ENCODE measurements at places on chromosomes 2 and 18.

GRCh38 chr2:20012032-20012281 is 511 bp downstream of the MATN3 start:
- no peak for DNase-seq

DNA sequence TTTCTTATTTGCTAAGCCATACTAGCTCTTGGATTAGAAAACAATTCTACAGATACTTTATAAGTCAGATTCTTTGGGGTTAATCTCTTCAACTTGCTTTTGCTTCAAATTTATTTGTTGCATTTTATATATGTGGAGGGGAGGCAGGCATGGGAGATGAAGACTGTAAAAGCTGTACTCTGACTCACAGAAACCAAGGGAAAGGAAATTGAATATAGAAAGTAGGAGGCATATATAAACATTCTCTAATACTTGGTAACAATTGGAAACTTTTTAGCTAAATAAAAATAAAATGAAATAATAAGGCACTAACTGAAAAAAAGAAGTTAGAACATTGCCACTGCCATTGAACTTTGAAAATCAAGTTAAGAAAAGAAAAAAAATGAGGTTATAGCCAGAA is 21.3 kb downstream of the PLA2R1 start:
- no peak for DNase-seq

GRCh38 chr2:71811157-71811556 is 336.5 kb downstream of the CYP26B1 start:
- DNase-seq, result no peak

GRCh38 chr2:12539776-12540562 is 176.8 kb upstream of the TRIB2 start:
- DNase-seq, result no peak

DNA sequence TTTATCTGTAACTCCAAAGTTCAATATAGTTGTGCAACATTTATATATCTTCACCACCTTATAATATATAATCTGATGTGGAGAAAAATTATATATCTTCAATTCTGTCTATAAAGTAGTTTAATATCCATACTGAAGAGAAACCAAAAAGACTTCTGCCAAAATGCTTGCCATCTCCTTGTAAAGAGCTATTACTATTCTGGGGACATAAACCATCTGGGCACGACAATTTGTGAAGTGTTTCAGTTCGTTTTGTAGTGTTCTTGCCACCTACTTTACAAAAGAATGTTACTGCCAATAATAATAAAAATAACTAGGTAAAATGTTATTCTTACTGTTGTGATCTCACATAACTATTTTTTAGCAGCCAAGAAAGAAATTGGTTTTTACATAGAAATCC is 45.1 kb downstream of the SCN1A start:
- no peak for DNase-seq

DNA sequence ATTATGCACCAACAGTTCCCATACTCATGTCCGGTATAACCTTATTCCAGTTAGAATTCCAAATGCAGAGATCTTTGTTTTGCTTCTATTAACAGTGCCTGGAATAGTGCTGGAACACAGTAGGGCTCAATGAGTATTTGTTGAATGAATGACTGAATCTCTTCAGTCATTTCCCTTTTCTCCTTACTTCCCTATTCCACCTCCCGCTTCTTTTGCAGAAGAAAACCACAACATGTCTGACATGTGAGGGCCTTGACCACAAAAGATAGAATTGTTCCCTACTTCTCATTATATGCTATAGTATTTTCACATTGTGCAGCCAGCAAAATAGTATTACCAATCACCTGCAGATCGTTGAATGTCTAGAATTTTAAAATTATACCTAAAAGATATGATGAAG is 19.5 kb upstream of the HNRNPLL start:
- no peak for DNase-seq

DNA sequence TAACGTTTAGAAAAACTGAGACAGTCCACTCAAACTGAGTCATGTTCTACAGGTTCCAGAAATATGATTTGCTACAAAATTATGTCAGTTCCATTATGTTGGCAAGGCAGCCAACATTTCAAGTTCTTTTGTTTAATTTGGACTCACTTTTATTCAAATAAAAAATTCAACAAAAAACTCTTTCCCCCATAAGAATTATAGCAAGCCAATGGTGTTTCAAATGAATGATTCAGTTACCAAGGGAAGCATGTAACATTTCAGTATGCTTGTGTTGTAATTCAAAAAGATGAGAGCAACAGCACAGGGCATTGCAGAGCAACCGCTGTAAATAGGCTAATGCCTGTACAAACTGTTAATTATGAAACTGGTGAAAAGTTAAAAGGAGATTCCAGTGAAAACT is 140.8 kb downstream of the FIGN start:
- DNase-seq, result no peak

DNA sequence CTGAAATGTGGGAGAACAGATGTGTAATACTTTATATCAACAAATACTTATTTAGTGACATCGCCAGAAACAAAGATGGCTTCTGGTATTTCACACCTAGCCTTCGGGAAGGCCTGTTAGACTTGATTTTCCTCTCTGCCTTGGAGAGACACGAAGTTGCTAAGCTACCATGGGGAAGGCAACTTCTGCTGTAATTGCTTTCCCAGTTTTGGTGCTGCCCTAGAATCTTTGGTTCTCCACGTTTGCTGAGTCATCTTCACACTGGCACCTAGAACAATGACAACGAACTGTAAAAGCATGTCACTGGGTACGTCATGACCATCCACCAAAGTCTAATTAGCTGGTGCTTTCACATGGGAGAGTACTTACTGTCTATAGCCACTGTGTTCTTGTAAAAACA is 58.7 kb upstream of the ACTR3 start:
- no peak for DNase-seq

Measured in stimulated activated CD4-positive, alpha-beta T cell treated with anti-CD3 and anti-CD28 coated beads, Interleukin-4, amount 100 ng/mL, for 24 hours (primary cell).